ENCODE measurements at places on chromosomes 12 and 14.

- no peak for DNase-seq
Observed at GRCh38 chr14:104690861-104691455, 1.5 kb downstream of the INF2 start.

DNA sequence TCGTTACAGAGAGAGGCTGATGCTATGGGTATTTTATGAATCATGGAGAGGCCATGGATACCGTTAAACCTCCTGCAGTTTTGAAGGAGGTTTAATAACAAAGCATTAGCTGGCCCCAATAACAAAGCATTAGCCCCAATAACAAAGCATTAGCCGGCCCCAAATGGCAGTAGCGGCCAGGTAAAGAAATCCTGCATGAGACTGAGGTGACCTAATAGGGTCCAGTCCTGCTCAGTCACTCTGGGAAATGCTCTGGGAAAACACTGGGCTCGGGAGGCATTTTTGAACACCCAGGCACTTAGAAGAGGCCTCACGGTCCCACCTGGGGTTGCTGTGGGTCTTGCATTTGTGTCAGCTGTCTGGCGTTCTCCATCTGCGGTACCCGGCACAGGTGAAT, 776 bp upstream of the RIN3 start:
- no peak for DNase-seq

GRCh38 chr12:52043386-52044212, 7.6 kb upstream of the NR4A1 start:
- DNase-seq: no peak

DNA sequence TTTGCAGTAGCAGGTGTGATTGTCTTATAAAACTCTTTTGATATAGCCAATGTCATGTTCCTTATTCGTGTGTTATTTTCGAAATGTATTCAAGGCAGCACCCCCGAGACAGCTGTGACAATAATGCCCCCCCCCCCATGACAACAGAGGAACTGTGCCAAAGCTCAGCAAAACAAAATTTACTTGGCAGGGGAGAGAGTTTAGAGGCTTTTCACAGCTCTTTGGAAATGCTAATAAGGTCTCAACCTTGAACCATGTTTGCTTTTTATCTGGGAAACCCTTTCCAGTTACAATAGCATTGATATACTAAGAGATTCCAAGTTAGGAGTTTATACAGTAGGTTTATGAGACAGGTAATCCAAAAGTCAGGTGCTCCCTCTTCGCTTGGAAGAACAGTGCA, 56.4 kb upstream of the USP44 start:
- no peak for DNase-seq

GRCh38 chr12:12546314-12546772, 16.3 kb downstream of the DUSP16 start:
- DNase-seq: no peak

DNA sequence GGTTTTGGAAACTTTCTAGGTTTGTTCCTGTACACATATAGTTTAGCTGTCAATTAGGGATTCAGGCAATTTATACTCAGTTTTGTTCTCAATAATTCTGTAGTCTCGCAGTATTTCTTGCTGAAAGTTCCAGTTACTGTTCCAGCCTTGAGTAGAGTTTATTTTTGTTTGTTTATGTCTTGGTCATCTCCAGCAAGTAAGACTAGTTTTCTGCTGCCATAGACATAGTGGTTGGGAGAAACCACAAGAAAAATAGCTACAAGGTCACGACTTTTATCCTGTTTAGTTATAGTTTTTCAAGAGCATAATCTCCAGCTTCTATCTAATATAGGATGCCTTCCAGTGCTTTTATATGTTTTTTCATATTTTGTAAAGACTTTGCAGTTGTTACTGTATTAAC, 99.6 kb upstream of the FOXG1 start:
- DNase-seq: no peak

DNA sequence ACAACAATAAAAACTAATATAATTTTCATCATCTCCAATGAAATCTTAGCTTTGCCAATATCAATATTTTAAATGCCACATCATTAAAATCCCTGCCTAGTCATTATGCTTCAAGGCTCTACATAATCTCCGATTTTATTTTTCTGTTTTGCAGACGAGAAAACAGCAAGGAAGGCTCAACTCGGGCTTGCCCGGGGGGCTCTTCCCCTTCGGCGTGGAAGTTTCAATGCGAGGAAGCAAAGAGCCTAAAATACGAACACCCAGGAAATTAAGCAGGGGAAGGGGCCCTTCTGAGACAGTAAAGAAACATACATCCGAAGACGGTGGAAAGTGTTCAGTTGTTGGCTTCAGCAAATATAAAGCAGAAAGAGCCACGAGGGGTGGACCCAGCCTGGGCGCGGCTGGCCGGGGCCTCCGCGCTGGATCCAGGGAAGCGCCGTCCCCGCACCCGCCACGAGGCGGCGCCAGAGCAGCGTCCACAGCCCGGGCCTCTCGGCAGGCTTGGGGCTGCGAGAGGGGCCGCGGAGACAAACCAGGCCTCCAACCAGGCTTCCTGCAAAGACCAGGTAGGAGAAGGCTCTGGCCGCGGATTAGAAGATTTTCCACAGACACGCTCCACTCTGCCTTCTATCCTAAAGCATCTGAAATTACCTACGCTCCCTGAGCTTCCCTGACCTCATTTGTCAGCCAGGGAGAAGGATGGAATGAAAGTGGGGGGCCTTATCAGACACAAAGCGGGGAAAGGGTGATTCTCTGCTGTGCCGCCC, 77.2 kb downstream of the SERPINA3 start:
- peak; percentile 68 for DNase-seq

GRCh38 chr12:81325086-81325485, 247.2 kb downstream of the ACSS3 start:
- DNase-seq: no peak

- DNase-seq: no peak
Observed at GRCh38 chr12:96892104-96892503, 15.0 kb upstream of the NEDD1 start.

DNA sequence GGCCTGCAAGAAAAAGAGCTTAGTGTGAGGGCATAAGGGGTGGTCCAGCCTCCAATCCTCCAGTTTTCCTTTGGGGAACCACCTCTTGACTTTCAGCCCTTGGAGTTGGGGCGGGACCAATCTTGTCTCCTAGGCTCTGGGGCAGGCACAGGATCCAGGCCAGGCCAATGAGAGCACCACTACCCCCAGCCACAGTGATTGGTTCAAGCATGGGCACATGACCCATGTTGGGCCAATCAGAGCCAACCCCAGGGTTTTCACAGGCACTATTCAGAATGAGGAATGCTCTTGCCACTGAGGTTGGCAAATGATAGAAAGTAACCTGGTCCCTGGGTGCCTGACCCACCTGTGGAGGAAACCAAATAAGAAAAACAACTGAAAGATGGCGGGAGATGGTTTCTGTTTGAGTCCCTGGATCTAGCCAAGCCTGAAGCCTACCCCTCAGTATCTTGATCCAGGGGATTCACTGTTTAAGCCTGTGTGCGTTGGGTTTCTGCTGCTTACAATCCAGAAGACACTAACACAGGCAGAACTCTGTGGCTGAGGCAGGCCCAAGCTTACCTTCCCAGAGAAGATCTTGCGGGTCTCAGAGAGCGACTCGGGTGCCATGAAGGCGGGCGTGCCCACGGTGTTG, 42.9 kb downstream of the P2RX4 start:
- DNase-seq: no peak

- DNase-seq: peak; percentile 98
Observed at GRCh38 chr12:49740930-49741881, at the start of gene TMBIM6. Gene TMBIM6 (plus strand): TSS chr12:49741557. CDS start chr12:49752494, 10,937 bp downstream.

GRCh38 chr12:96195845-96196451, 1.8 kb downstream of the ELK3 start:
- DNase-seq: peak; percentile 40

DNA sequence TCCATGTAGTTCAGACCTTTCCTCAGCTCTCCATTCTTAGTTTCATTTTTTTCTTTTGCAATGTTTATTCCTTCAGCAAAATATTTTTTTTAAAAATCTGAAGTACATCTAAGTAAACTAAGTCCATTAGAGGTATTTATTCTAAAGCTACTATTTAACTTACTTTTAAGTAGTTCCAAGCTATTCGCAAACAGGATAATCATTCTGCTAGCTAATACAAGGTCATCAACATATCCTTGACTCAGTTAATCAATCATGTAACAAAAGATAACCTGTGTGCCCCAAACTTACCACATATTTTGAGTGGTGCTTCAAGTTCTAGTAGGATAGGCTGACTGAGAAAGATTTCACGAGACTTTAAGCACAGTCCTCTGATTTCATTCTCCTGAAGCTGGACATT, 11.2 kb downstream of the PPP1CC start:
- DNase-seq: no peak

DNA sequence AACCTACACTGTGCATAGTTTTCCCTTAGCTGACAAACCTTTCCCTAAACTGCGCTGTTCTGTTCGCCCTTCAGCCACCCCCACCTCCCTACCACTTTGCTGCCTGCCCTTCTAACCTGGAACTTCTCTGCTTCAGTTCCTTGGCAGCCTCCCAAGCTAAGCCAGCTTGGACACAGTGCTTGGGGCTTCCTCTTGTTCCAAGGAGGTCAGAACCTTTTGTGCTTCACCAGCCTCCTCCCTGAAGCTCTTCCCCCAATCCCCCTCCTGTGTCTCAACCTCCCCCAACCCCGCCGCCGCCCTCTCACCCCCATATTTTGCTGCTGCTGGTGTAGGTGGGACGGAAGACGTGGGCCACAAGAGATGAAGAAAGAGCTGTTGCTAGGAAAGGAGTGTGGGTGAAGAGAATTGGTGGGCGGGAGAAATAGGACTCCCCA, 8.1 kb upstream of the RIC8B start:
- DNase-seq: no peak

- DNase-seq: no peak
Observed at GRCh38 chr12:57179331-57180086, 32.1 kb upstream of the LRP1-AS start.

DNA sequence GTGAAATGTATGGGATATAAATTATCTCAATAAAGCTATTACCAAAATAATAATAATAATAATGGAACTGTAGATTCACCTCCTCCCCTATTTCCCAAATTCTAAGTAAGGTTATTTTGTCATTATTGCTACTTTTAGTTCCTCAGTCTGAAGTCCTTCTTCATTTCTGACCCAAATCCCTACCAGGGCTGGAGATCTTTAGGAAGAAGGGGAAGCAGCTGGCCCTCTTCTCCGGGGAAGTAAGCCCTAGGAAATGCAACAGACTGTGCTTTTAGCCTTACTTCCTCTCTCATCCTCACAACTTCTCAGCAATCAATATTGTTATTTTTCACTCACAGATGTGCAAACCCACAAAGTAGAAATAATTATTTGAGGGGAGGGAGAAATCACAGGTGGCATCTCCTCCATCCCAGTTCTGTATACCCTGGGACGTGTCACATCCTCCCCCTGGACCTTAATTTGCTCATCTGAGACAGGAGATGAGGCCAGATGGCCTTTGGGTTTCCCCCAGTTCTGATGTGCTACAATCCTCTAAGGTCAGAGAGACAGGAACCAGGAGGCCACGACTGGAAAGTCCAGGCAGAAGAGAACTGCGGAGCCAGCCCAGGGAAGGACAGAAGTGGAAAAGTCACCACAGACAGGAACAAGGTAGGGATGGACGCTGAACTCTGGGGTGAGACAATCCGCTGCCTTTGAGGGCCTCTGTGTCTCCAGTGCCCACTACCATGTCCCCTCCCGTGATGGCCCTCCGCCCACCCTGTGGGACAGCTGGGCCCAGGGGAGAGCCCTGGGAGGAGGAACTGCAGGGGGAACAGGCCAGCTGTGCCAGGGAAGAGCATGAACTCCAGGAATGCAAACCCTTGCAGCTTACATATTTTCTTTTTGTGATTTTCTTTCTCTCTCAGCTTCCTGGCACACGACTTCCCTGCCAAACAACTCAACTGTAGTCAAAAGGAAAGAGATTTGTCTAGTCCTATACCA, 10.6 kb upstream of the TNFRSF1A start:
- DNase-seq: no peak

DNA sequence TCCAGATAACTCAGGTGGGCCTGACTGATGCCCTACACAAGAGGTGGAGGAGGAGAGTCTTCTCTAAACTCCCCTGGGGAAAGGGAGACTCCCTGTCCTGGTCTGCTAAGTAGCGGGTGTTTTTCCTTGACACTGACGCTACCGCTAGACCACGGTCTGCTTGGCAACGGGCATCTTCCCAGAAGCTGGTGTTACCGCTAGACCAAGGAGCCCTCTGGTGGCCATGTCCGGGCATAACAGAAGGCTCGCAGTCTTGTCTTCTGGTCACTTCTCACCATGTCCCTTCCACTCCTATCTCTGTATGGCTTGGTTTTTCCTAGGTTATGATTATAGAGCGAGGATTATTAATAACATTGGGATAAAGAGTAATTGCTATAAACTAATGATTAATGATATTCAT, 965.5 kb downstream of the TMEM121 start:
- no peak for DNase-seq

DNA sequence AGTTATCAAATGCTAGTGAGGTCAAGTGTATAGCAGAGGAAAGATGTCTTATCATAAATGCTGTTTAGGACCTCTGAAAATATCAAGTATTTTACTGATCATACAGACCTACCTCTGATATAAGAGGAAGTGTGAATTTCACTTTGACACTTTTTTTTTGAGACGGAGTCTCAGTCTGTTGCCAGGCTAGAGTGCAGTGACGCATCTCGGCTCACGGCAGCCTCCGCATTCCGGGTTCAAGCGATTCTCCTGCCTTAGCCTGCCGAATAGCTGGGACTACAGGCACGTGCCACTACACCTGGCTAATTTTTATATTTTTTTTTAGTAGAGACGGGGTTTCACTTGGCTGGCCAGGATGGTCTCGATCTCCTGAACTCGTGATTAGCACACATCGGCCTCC, 55.1 kb upstream of the PIK3C2G start:
- DNase-seq: no peak

DNA sequence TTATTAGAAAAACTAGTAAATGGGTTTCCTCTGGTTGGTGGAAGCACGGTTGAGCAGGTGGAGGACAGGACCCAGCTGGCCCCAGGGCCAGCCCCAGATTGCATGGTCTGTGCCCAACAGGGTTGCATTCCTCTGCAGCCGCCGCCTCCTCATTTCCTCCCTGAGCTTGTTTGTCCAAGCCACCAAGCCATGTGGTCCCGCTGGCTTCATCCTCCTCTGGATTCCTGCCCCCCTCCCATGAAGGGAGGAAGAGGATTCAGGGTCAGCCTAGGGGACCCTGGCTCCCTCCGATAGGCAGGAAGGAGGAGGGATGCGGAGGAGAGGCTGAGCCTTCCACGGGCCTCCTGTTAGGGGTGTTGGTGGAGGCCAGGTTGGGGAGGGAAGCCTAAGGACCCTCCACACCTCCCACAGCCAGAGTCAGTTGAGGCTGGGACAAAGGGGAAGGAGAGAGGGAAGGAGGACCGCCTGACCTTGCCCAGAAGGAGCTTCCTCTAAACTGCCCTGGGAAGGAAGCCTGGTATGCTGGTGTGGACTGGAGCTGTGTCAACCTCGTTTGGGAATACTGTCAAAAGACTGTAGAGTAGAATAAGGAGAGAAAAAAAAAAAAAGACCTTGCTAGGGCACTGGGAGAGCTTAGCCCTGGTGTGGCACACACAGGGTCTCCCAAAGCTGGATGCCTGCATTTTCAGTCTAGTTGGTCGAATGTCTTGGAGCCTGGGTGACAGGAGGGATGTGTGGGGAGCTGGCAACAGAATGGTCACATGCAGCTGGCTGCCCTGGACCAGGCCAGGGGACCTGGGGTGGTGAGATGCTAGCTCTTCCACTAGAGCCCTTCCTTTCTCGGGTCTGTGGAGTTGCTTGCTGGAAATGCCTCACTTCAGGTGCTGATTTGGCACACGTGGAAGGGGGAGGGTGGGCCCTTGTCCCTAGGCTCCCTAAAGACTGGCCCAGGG, 42.4 kb downstream of the PLEKHG3 start:
- DNase-seq: no peak

GRCh38 chr14:74648601-74649000, 36.6 kb upstream of the LTBP2 start:
- no peak for DNase-seq

- no peak for DNase-seq
Observed at GRCh38 chr12:39047539-39048262, 142.3 kb upstream of the CPNE8 start.
